ENCODE measurements at places on chromosomes 16 and 17.

DNA sequence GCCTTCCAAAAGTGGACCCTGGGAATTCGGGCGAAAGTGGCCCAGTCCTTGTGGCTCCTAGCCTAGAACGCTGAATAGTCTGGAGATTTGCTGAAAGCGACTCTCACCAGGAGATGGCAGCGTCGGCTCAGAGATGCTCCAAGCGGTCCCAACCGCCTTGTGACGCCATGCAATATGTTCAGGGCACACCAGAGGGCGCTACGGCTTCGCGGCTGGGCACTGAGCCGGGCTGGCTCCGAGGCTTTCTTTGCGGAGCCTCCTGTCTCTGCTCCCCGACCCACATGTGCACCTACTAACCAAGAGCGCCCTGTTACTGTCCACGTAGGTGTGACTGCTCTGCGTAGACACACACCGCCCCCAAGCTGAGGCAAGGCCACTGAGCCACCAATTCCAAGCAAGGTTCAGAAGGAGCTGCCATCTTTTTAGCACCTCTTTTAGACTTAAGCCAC, 36.9 kb downstream of the SYCE1L start:
- H3K4me1 ChIP-seq = peaks cover 21% of the 10 kb centered on the region
- H3K36me3 ChIP-seq = no peaks in the 10 kb centered on the region
- H3K4me3 ChIP-seq = peak overlapping the region; percentile 80
- peaks cover 17% of the 10 kb centered on the region for H3K27me3 ChIP-seq
- peak overlapping the region; percentile 23 for H3K27ac ChIP-seq

DNA sequence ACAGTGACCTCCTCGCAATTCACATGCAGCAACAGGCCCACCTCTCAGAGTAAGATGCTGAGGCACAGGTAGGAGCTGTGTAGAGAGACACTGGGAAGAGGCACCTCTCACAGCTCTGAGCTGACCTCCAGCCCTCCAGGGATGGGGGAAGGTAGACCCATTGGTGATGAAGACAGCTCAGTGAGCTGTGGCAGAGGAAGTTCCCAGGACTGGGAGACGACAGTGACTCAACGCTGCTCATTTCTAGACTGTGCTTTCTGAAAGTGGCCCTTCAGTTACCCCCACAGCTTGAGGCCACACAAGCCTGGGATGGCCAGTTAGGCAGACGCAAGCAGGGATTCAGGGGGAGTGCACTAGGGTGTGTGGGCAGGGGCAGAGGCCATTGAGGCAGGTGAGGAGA, 2073.2 kb downstream of the TP53TG3F start:
- no peaks in the 10 kb centered on the region for H3K36me3 ChIP-seq
- no peak overlapping the region for H3K27ac ChIP-seq
- no peak for DNase-seq
- H3K4me3 ChIP-seq = no peak overlapping the region
- no peaks in the 10 kb centered on the region for H3K4me1 ChIP-seq

- peaks cover 3% of the 10 kb centered on the region for H3K27me3 ChIP-seq
- H3K27ac ChIP-seq = no peak overlapping the region
- DNase-seq = no peak
- H3K36me3 ChIP-seq = no peaks in the 10 kb centered on the region
Measured at GRCh38 chr17:20703781-20704180, 124.3 kb downstream of the CDRT15L2 start.

- no peak overlapping the region for H3K27ac ChIP-seq
- DNase-seq = no peak
Measured at GRCh38 chr17:51820252-51820651, 338.3 kb downstream of the CA10 start.

GRCh38 chr17:73182616-73183310, 10.1 kb upstream of the COG1 start:
- no peaks in the 10 kb centered on the region for H3K36me3 ChIP-seq
- no peak for DNase-seq
- peaks cover 4% of the 10 kb centered on the region for H3K4me1 ChIP-seq
- no peaks in the 10 kb centered on the region for H3K27me3 ChIP-seq

GRCh38 chr17:19502517-19502916, 31.1 kb upstream of the SLC47A1 start:
- no peaks in the 10 kb centered on the region for H3K27me3 ChIP-seq
- no peak overlapping the region for H3K27ac ChIP-seq
- H3K4me3 ChIP-seq = no peak overlapping the region
- DNase-seq = no peak
- H3K36me3 ChIP-seq = no peaks in the 10 kb centered on the region

- no peaks in the 10 kb centered on the region for H3K4me1 ChIP-seq
- no peaks in the 10 kb centered on the region for H3K27me3 ChIP-seq
- no peak overlapping the region for H3K27ac ChIP-seq
- no peak for DNase-seq
- no peaks in the 10 kb centered on the region for H3K36me3 ChIP-seq
- H3K4me3 ChIP-seq = no peak overlapping the region
Measured at GRCh38 chr16:60720060-60720459, 1316.2 kb downstream of the CDH8 start.

DNA sequence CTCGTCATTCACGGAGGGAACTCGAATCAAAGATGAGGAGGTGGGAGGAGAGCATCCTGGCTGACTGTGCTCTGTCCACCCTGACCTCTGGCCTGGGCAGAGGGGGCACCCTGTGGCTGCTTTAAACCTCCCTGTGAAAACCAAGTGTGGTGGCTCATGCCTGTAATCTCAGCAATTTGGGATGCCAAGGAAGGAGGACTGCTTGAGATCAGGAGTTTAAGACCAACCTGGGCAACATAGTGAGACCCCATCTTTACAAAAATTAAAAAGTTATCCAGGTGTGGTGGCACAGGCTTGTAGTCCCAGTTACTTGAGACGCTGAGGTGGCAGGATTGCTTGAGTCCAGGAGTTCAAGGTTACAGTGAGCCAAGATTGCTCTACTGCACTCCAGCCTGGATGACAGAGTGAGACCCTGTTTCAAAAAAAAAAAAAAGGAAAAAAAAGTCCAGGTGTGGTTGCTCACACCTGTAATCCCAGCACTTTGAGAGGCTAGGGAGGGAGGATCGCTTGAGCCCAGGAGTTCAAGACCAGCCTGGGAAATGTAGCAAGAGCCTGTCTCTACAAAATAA, 5.8 kb upstream of the CDK3 start:
- H3K27ac ChIP-seq = no peak overlapping the region
- peaks cover 16% of the 10 kb centered on the region for H3K4me1 ChIP-seq
- no peak overlapping the region for H3K4me3 ChIP-seq
- DNase-seq = no peak
- H3K27me3 ChIP-seq = no peaks in the 10 kb centered on the region
- peaks cover 3% of the 10 kb centered on the region for H3K36me3 ChIP-seq

DNA sequence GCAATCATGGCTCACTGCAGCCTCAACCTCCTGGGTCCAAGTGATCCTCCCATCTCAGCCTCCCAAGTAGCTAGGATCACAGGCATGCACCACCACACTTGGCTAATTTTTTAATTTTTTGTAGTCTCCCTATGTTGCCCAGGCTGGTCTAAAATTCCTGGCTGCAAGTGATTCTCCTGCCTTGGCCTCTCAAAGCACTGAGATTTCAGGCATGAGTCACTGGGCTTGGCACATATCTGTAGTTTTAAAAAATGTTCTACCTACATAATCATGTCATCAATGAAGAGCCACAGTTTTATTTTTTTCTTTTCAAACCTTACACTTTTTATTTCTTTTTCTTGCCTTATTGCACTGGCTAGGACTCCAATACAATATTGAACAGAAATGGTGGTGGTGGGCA, 33.1 kb upstream of the COL1A1 start:
- no peak overlapping the region for H3K4me3 ChIP-seq
- no peaks in the 10 kb centered on the region for H3K4me1 ChIP-seq
- H3K27ac ChIP-seq = no peak overlapping the region
- H3K27me3 ChIP-seq = peaks cover 14% of the 10 kb centered on the region

- DNase-seq = no peak
- H3K4me3 ChIP-seq = no peak overlapping the region
- no peak overlapping the region for H3K27ac ChIP-seq
- peaks cover 14% of the 10 kb centered on the region for H3K27me3 ChIP-seq
Measured at GRCh38 chr17:10032118-10032852, 127.2 kb upstream of the RCVRN start.

- no peak overlapping the region for H3K27ac ChIP-seq
- no peaks in the 10 kb centered on the region for H3K4me1 ChIP-seq
- DNase-seq = peak; percentile 3
- H3K27me3 ChIP-seq = no peaks in the 10 kb centered on the region
- no peak overlapping the region for H3K4me3 ChIP-seq
Measured at GRCh38 chr17:16877099-16877498, 94.8 kb downstream of the TNFRSF13B start.
